Mesothelial cell of epicardium (in vitro differentiated cells): ENCODE measurements at places on chromosomes 12 and 14. TPM values are rescaled to one million over a fixed set of nuclear protein-coding genes. Genes with fewer than 3 reads are reported as not detected.

The GPR162 gene
- total RNA-seq, result 10.8 to 11.5 TPM (median 11.0 TPM) in 3 replicates

DNA sequence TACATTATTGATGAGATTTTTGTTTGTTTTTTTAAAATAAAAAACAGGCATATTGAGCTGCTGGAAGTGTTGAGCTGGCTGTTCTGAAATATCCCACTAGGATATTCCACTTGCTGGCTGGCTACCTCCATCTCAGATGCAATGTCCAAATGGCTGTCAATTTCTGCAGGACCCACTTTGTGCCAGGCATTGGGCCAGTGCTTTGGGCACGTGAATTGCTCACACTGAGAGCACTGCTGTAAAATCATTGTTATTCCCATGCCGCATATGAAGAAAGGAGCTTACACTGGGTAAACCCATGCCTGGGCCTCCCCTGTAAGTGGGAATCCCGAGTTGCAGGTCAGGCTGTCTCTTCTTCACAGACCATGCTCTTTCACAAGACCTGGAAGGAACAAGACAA, 56.7 kb downstream of the RGS6 start:
- H3K27ac ChIP-seq, result no peak overlapping the region
- no peaks in the 10 kb centered on the region for H3K36me3 ChIP-seq
- peaks cover 7% of the 10 kb centered on the region for H3K4me1 ChIP-seq
- no peak for DNase-seq
- H3K27me3 ChIP-seq, result no peaks in the 10 kb centered on the region

DNA sequence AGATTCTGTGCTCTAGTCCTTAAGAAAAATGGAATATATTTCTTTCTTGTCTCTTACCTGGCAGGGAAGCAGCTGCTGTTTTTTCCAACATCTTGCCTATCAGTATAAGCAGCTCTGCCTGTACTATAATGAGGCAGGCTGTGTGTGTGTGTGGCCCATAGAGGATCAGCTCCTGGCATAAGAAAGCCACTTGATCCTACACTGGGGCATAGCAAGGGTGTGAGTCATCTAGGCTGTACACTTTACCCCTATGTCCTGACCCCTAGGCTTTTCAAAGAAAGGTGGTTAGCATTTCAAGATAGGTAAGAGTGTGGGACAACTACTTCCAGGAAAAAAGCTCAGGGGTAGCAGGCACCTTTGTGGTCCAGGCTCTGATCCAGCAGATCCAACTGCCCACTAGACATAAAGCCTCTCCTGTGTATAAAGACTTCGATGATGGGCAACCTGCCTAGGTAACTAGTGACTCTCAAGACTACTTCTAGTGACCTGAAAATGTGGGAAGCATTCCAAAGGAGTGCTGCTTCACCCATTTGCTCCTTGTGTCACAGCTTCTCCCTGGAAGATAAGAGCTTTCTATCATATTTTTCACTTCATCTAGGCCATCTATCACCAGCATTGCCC, 4.9 kb upstream of the SENP1 start:
- no peak overlapping the region for H3K4me3 ChIP-seq
- no peak overlapping the region for H3K27ac ChIP-seq
- no peak for DNase-seq
- peaks cover 10% of the 10 kb centered on the region for H3K4me1 ChIP-seq
- H3K27me3 ChIP-seq, result peaks cover 28% of the 10 kb centered on the region

The HOXC4 gene
- 67.4 to 73.6 TPM (median 69.4 TPM) in 3 replicates for total RNA-seq

GRCh38 chr14:59460378-59460777, 4.8 kb downstream of the GPR135 start:
- peaks cover 29% of the 10 kb centered on the region for H3K36me3 ChIP-seq
- no peak overlapping the region for H3K4me3 ChIP-seq
- H3K4me1 ChIP-seq, result peaks cover 4% of the 10 kb centered on the region
- peaks cover 21% of the 10 kb centered on the region for H3K27me3 ChIP-seq

The DYNC1H1 gene
- total RNA-seq, result 460 to 515 TPM (median 465 TPM) in 3 replicates

The MYF5 gene
- not detected in 3 replicates for total RNA-seq

DNA sequence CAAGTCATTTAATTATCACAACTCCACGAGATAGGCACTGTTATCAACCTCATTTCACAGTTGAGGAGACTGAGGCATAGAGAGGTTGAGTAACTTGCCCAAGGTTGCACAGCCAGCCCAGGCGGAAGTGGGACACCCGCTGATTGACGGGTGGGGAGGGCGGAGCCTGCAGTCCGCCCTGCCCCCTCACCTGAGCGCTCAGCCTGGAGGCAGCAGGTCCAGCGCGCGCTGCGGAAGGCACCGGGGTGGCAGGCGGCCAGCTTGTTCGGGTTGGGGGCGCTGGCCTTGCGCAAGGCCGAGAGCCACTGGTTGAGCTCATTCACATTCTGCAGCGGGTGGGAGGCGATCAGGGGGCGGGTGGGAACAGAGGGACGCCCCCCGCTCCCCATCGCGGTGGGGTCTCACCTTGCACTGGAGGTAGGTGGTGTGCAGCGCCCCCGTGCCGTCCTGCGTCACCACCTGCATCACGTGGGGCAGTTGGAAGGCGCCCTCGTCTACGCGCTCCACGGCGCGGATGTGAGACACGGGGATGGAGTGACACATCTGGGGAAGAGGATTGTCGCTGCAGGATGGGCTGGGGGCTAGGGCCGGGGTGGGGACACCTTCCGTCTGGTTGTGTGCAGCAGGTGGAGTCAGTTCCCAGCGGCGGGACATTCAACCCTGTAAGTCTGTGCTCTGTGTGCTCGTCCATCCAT, 31.7 kb downstream of the RASAL1 start:
- no peak overlapping the region for H3K27ac ChIP-seq
- H3K4me1 ChIP-seq, result no peaks in the 10 kb centered on the region
- no peaks in the 10 kb centered on the region for H3K36me3 ChIP-seq
- H3K27me3 ChIP-seq, result peaks cover 40% of the 10 kb centered on the region

DNA sequence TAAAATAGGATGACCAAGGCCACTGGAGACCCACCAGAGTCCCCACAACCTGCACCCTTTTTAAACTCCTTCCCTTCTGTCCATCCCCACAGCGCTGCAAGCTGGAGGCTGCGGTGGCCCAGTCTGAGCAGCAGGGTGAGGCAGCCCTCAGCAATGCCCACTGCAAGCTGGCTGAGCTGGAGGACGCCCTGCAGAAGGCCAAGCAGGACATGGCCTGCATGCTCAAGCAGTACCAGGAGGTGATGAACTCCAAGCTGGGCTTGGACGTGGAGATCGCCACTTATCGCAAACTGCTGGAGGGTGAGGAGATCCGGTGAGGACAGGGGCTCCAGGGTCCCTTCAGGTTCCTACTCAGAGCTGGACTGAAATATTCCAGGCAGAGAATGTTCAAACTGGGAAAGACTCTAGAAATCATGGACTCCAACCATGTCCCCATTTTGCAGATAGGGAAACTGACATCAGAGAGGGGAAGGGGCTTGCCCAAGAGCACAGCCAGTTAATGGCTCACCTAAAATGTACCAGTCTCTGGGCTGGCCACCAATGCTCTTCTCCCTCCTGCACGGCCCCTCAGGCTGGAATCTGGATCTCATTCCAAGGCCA, 17.2 kb downstream of the KRT85 start:
- H3K4me3 ChIP-seq, result no peak overlapping the region
- peaks cover 22% of the 10 kb centered on the region for H3K27me3 ChIP-seq
- H3K36me3 ChIP-seq, result no peaks in the 10 kb centered on the region
- peaks cover 36% of the 10 kb centered on the region for H3K4me1 ChIP-seq
- H3K27ac ChIP-seq, result no peak overlapping the region

DNA sequence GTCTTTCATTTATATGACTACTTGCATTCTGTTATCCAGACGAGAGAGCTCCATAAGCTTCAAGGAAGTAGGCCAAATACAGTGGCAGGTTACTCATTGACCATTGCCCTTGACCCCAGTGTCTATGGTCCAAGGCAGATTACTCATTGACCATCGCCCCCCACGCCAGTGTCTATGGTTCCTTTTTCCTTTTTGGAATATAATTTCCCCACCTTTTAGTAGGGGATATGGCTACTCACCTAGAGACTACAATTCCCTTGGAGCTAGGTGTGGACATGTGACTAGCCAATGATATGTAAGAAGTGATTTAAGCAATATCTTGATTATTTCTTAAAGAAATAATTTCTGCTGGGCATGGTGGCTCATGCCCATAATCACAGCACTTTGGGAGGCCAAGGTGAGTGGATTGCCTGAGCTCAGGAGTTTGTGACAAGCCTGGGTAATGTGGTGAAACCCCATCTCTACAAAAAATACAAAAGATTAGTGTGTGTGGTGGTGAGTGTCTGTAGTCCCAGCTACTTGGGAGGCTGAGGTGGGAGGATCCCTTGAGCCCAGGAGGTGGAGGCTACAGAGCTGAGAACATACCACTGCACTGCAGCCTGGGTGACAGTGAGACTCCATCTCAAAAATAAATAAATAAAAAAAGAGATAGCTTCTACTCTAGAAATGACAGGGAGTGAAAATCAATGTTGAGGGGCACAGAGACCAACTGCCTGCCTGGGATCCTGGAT, 32.6 kb downstream of the SIX4 start:
- H3K27ac ChIP-seq, result no peak overlapping the region
- no peak for DNase-seq
- H3K27me3 ChIP-seq, result peaks cover 2% of the 10 kb centered on the region
- H3K36me3 ChIP-seq, result no peaks in the 10 kb centered on the region
- H3K4me3 ChIP-seq, result no peak overlapping the region

GRCh38 chr12:58877243-58877743, 43.0 kb downstream of the LRIG3 start:
- peaks cover 74% of the 10 kb centered on the region for H3K36me3 ChIP-seq
- no peaks in the 10 kb centered on the region for H3K4me1 ChIP-seq
- H3K27ac ChIP-seq, result no peak overlapping the region
- no peak for DNase-seq
- no peak overlapping the region for H3K4me3 ChIP-seq
- H3K27me3 ChIP-seq, result no peaks in the 10 kb centered on the region

The ZC2HC1C gene
- 2.3 to 3.6 TPM (median 2.4 TPM) in 3 replicates for total RNA-seq

GRCh38 chr14:82419933-82420332, 886.3 kb upstream of the SEL1L start:
- no peaks in the 10 kb centered on the region for H3K27me3 ChIP-seq
- no peak overlapping the region for H3K4me3 ChIP-seq
- peaks cover 2% of the 10 kb centered on the region for H3K36me3 ChIP-seq
- no peak for DNase-seq
- H3K27ac ChIP-seq, result no peak overlapping the region
- H3K4me1 ChIP-seq, result no peaks in the 10 kb centered on the region

GRCh38 chr12:50620109-50620977, 115.6 kb downstream of the DIP2B start:
- H3K36me3 ChIP-seq, result no peaks in the 10 kb centered on the region
- no peak overlapping the region for H3K4me3 ChIP-seq
- H3K27ac ChIP-seq, result peak overlapping the region; percentile 92
- no peak for DNase-seq
- peaks cover 46% of the 10 kb centered on the region for H3K4me1 ChIP-seq

DNA sequence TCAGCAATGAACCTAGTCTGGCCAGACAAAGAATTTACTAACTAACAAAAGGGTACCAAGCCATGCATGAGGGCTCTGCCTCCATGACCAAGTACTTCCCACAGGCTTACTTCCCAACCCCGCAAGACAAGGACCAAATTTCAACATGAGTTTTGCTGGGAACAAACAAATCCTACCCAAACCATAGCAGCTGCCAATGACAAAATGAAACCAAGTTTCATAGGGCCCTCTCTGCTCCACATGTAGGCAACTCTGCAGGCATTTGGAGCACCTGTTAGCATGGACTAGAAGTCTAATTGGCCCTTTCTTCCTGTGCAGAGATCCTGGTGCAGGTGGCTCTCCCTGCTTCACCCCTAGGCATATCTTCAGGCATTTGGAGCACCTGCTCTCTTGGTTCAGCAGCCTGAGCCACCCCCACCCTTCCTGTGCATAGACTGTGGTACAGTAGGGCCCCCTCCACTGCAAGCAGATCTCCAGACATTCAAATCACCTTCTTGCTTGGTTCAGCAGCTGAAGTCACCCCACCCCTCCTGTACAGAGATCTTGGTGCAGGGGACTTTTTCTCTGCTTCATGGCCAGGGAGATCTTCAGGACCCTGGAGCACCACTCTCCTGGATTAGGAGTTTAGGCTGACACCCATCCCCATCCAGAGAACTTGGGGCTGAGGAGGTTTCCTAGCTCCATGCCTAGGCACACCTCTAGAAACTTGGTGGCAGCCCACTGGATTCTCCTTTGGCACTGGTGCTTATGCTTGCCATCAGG, 308.7 kb downstream of the RPAP3 start:
- H3K27ac ChIP-seq, result no peak overlapping the region
- peaks cover 15% of the 10 kb centered on the region for H3K4me1 ChIP-seq
- no peak for DNase-seq
- no peak overlapping the region for H3K4me3 ChIP-seq
- no peaks in the 10 kb centered on the region for H3K27me3 ChIP-seq
- peaks cover 4% of the 10 kb centered on the region for H3K36me3 ChIP-seq
